Thyroid gland (tissue), 4 donors: ENCODE measurements at places on chromosomes 12 and 14. TPM values are rescaled to one million over a fixed set of nuclear protein-coding genes. Genes with fewer than 3 reads are reported as not detected.

- DNase-seq: no peak
These were observed 88.6 kb downstream of the VCPKMT start for GRCh38 chr14:50027816-50028215.

GRCh38 chr12:46661110-46661845, 164.5 kb downstream of the SLC38A4 start:
- DNase-seq: no peak

DNA sequence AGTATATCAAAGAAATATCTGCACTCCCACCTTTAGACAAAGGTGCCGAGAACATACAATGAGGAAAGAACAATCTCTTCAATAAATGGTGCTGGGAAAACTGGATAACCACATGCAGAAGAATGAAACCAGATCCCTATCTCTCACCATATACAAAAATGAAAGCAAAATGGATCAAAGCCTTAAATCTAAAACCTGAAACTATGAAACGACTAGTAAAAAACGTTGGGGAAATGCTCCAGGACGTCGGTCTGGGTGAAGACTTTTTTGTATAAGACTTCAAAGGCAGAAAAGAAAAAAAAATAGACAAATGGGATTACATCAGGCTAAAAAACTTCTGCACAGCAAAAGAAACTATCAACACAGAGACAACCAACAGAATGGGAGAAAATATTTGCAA, 83.8 kb downstream of the PPM1A start:
- DNase-seq: no peak

- no peak for DNase-seq
These were observed 99.2 kb downstream of the EML1 start for GRCh38 chr14:99892406-99892805.

DNA sequence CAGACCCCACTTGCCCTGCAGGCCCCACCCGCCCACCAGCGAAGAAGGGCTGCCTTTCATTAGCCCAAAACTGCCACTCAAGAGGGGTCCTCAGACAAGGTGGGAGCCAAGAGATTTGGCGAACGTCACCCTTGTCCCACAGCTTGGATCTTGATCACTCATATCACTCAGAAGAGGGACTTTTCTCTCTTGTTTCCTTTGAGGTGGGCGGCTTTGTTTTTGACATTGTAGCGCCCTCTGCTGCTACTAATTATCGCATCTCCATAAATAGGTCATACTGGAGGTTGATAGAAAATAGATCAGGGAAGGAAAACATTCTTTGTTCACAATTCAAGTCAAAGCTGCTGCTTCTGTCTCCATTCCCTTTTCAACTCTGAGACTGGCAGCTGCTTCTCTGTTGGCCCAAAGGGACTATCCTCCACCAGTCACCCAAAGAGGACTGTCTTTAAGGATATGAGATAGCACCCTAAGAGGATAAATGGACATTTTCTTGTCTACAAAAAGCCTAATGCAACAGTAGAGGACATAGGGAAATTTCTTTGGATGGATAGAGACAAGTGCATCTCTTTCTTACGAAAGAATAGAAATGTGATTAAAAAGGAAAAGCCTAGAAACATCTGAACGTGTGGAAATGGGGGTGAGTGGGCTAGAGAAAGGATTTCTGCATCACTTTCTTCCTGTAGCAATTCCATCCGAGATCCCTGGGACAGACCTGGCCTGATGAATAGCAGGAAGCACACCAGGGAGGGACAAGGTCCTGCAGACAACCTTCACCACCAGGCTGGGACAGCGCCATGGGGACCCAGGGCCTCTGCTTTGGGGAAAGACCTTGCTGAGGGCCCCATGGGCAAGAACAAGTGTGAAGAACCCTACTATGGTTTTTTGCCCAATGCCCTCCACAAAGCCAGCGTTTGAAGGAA, 115.8 kb downstream of the DAD1 start:
- DNase-seq: peak; percentile 53

- DNase-seq: no peak
These were observed 8.9 kb upstream of the EEA1 start for GRCh38 chr12:92938018-92938417.

DNA sequence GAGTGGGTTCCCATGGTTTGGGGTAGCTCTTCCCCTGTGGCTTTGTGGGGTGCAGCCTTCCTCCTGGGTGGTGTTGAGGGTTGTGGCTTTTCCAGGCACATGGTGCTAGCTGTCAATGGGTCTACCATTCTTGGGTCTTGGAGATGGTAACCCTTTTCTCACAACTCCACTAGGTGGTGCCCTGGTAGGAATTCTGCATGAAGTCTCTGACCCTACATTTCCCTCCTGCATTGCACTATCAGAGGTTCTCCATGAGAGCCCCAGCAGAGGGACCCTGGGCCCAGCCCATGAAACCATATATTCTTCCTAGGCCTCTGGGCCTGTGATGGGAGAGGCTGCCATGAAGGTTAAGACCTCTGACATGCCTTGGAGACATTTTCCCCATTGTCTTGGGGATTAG, 1093.3 kb downstream of the SLC16A7 start:
- no peak for DNase-seq

DNA sequence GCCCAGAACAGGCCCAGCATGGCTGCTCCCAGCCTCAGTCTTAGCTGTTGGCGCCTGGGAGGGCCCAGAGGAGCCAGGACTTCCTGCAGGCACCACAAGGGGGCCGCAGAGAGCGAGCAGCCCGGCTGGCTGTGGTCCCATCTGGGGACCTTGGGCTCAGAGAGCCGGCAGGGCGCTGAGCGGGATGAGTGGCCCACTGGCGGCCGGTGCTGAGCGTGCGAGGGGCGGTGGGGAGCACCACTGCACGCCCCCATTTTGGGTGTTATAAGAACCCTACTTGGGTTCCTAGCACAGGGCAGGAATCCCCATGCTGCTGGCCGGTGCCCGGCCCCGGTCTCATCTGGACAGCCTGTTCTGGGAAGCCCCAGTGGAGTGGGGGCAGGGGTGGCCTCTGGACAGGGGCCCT, 25.9 kb upstream of the CRIP2 start:
- peak; percentile 68 for DNase-seq

GRCh38 chr12:31117203-31118011, 43.7 kb downstream of the DDX11 start:
- DNase-seq: peak; percentile 47

GRCh38 chr14:81710232-81710845, 176.7 kb upstream of the SEL1L start:
- peak; percentile 28 for DNase-seq

WIF1 gene
- total RNA-seq: not detected

ZNF26 gene
- 19.8 TPM for total RNA-seq

IGF1 gene
- 134 TPM for total RNA-seq

CD163L1 gene
- total RNA-seq: 3.8 TPM

RNF212B gene
- total RNA-seq: not detected
